ENCODE measurements at places on chromosomes 7 and 10.

- peak; percentile 47 for DNase-seq
Observed at GRCh38 chr10:60910543-60910942, 33.4 kb downstream of the RHOBTB1 start.

DNA sequence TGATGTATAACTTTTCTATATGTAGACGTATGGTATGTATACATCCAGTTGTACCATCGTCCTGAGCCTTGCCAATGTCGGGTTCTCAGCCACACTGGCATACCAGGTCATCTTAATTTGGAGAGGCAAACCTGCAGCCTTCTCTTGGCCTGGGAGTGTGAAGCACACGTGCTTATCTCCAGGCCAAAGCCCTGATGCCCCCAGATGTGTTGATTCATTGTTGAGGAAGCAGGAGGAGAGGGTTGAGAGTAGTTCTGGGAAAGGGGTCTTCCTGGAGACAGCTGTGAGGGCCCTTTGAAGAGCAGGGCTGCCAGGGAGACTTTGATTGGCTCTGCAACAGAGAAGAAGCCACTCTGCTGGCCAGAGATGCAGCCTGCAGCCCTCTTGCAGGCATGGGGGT is 155.6 kb downstream of the ARHGAP21 start:
- DNase-seq: no peak

GRCh38 chr10:11227103-11227502 is 209.4 kb downstream of the CELF2 start:
- no peak for DNase-seq

DNA sequence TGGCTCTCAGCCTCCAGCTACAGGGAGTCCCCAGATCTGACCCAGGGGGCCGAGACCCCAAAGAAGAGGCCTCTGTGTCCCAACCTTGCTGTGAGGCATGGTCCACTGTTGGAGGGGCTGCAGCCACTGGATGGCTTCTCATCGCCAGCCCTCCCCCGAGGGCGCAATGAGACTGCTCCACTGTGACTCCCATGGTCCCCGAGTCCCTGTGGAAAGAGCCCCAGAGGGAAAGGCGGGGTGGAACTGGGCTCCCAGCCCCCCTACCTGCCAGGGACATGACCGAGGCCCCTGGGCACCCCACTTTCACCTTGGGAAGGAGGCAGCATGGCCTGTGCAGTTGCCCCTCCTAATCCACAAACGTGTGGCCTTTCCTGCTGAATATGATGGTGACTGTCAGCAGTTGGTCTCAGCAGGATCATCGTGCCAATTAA is 33.5 kb upstream of the RET start:
- no peak for DNase-seq

DNA sequence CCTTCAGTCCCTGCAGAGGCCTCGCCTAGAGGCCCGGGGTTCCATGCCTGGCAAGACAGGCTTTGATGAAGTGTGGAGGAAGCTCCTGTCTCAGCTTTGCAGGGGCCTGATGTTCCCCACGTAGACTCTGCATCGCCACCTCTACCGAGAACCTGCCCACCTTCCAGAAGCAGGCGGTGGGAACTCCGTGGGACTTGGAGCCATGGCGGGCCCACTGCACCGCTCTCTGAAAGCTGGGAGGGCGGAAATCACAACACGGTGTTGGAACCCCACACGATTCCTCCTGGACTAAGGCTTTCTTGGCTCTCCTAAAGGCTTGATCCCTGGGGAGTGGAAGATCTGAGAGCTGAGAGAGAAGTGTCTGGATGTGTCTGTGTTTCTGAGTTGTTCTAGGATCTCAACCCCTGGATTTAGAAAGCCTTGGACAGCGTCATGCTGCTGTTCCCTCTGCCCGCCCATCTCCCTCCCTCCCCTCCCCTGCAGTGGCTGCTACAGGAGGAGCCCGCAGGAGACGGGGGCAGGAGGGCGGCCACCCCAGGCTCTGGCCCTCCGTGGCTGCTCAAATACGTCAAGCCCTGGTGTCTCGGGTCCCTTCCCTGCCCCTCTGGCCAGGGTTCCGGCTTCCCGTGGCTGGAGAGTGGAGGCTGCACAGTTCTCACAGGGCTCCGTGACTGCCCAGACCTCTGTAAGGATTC is 79.7 kb downstream of the VIPR2 start:
- DNase-seq: no peak

GRCh38 chr7:95700917-95701316 is 71.4 kb upstream of the DYNC1I1 start:
- no peak for DNase-seq

- DNase-seq: no peak
Observed at GRCh38 chr10:14374745-14375445, 44.2 kb upstream of the FRMD4A start.

- DNase-seq: peak; percentile 56
Observed at GRCh38 chr7:115230882-115231571, 309.1 kb downstream of the MDFIC start.

DNA sequence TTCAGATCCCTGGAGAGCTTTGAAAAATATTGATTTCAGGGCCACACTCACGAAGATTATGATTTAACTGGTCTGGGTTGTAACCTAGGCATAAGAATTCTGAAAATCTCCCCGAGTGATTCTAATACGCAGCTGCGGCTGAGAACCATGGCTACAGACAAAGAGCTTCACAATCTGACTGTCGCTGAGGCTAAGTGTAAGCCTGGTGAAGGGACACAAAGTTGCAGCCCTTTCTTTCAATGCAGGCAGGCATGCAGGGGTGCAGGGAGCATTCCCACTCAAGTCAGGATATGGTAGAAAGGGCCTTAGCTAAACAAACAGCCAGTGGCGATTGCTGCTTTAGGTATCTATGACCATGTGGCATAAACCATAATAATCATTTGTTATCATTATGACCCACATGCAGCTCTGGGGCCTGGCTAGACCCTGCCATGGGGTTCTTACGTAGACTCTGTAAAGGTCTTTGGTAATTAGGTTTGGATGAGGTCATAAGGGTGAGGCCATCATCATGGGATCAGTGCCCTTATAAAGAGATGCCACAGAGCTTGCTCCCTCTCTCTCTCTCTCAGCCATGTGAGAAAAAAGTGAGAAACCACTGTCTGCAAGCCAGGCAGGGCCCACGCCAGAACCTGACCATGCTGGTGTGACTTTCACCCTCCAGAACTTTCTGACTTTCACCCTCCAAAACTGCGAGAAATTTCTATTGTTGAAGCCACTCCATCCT is 88.4 kb upstream of the LANCL2 start:
- no peak for DNase-seq

- DNase-seq: peak; percentile 39
Observed at GRCh38 chr10:70579234-70580002, 23.1 kb downstream of the PRF1 start.

GRCh38 chr10:132715776-132716680 is 69.9 kb downstream of the NKX6-2 start:
- DNase-seq: no peak

- peak; percentile 37 for DNase-seq
Observed at GRCh38 chr7:79453558-79454360, at the start of gene MAGI2. Gene MAGI2, minus strand, starts transcription at chr7:79453667. Its CDS starts 347 bp downstream, at chr7:79453320.

DNA sequence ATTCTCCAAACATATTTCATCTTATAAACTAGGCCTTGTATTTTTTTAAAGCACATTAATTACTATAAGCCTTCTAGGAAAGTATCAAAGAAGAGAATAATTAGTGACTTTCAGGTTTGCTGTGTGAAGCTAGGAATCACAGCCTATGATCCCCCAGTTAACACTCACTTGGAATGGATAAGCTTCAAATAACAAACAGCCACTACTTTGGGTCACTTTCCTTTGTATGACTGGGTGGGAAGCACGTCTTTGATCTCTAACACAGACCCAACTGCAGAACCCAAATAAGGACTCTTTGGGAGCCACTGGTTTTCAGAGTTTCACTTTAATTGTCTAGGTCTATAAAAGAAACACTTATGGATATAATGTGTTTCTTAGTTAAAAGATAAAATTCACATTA is 769.3 kb downstream of the MAGI2 start:
- no peak for DNase-seq

DNA sequence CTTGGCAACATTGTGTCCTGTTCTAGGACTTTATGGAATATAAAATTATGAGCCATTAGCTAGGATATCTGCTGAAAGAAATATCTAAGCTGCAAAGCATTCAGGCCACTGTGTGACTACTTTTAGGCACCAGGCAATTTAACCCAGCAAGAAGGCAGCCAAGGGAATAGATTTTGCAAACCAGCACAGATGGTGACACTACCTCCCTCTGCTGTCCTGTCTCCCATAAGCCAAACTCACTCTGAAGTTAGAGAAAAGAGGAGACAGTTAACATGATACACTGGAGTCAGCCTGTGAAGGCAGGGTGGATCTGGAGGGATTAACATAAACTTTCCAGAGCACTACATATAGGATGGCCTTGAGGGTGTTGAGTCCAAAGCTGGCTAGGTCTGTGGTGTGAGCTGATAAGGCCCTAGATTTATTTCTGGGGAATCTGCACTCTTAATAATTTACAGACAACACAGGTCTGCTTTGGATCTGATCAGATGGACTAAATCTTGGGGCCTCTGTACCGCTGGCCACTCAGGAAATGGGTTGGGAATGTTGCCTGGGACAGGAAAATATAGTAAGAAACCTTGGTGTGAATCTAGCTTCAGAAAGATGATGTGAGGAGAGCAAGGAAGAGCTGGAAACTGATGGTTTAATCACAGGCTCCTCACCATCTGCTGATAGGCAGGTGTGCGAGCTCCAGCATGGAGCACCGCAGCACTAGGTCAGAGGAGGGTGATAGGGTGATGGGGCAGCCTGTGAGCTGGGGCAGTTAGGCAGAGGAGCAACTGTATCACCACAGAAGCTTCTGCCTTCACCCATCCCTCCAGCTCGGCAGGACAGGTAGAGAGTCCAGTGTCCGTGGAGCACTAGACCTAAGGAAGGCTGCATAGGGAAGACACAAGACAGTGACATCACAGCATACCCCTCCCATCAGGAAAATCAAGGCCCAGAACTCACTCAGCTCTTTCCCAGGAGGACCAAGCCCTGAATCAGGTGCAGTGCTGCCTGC is 229.9 kb upstream of the PRSS1 start:
- no peak for DNase-seq

DNA sequence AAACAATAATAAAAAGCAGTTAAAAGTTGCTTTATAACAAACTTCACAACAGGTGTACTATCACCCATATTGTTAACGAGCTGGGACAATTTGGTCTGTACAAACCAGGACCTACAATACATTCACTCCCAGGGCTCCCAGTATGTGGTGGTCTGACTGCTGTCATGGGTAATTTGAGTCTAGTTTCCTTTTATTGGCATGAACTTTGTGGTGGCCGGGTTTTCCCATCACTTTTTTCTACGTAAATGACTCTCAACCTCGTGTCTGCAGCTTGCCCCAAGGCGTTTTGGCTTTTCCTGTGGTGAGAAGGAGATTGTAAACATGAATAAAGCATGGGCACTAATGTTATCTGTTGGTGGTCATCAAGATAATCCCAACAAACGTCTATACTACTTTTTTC is 118.7 kb upstream of the CDK6 start:
- no peak for DNase-seq

GRCh38 chr10:17647326-17647725 is 3.4 kb downstream of the STAM start:
- DNase-seq: peak; percentile 55

GRCh38 chr7:149041350-149041749 is 13.0 kb upstream of the PDIA4 start:
- DNase-seq: no peak

DNA sequence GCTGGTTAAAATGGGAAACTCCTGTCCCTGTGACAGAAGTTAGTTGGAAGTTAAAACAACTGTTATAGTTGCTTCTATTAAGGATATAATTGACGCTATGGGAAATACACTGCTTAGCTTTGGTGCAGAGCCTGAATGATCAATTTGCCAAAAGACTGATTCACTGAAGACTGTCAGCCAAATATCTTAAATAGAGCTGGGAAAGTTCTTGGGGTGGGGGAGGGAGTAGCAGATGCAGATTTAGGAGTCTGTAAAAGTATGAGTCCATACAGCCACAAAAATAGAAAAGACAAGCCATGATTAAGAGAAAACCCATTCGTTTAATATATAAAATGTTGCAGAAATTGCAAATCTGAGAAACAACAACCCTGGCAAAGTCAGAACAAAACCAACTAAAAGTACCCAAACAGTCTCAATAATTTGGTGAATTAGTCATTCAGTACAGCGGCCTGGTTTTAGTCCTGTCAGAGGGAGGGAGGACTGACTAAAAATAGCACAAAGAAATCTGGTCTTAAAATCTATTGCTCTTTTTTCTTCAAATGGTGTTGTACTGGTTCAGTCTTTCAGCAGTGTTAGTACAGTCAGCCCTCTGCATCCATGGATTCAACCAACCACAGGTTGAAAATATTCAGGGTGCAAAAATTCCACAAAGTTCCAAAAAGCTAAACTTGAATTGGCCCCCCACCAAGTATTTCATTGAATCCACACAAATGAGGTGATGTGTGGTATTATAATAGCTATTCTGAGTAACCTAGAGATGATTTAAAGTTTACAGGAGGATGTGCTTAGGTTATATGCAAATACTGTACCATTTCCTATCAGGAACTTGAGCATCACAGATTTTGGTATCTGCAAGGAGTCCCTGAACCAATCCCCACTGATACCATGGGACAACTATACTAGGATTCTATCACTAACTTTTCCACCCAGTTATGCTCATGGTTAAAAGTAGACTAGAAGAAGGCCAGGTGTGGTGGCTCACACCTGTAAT is 30.0 kb downstream of the STK17A start:
- no peak for DNase-seq

DNA sequence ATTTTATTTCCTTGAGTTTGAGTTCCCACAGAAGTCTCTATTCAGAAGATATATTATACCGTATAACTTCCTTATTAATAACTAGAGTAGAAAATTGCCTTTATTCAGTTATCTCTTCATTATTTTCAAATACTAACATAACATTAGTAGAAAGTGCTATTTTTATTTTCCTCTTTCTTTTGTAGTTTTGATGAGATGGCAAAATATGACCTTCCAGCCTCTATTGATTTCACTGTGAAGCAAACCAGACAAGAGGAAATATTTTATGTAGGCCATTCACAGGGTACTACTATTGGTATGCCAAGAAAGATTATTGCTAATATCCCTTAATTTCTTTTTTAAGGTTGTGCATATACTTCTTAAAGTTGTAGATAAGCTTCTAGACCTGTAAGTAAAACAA is 7.9 kb downstream of the LIPJ start:
- no peak for DNase-seq

DNA sequence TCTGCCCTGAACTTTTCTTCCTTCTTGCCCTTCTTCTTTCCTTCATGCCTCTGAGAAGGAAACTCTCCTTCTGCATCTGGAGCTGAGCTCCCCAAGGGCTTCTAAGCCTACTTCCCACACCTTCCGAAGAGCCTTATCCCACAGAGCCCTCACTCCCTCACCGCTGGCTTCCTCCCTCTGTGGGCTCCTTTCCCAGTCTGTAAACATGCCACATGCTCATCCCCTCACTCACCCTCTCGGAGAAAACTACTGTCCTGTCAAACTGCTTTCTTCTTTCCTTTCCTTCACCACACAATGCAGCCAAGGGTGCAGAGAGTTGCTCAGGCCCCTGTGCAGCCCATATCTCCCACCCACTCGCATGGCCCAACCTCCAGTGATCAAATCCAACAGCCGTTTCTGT is 18.1 kb downstream of the ANKRD16 start:
- DNase-seq: no peak

- no peak for DNase-seq
Observed at GRCh38 chr10:50234486-50234885, 16.8 kb downstream of the ASAH2 start.

GRCh38 chr7:121945066-121945465 is 72.1 kb downstream of the PTPRZ1 start:
- no peak for DNase-seq

- DNase-seq: no peak
Observed at GRCh38 chr7:48004032-48004431, 24.6 kb upstream of the HUS1 start.
